H1 (cell line): ENCODE measurements at places on chromosomes 1 and 21. TPM values are rescaled to one million over a fixed set of nuclear protein-coding genes. Genes with fewer than 3 reads are reported as not detected.

DNA sequence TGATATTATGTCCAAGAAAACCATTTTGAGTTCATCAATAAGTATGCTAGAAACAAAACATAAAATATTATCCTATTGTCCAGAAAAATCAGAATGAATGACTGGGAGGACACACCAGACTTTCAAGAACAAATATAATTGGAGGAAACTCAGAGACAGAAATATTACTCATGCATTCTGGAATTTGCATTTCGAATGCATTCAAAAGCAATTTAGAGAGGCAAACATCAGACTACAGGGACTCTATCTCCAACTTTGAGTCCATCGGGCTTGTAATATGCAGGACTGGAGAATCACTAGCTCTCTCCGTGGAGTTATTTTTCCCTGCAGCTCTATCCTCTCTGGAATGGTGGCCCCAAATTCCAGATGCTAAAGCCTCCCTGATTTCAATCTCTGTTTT, 161.8 kb downstream of the CDC42BPA start:
- H3K27me3 ChIP-seq: no peaks in the 10 kb centered on the region
- no peaks in the 10 kb centered on the region for H3K4me1 ChIP-seq
- no peak overlapping the region for H3K4me3 ChIP-seq
- DNase-seq: no peak
- H3K36me3 ChIP-seq: no peaks in the 10 kb centered on the region

DNA sequence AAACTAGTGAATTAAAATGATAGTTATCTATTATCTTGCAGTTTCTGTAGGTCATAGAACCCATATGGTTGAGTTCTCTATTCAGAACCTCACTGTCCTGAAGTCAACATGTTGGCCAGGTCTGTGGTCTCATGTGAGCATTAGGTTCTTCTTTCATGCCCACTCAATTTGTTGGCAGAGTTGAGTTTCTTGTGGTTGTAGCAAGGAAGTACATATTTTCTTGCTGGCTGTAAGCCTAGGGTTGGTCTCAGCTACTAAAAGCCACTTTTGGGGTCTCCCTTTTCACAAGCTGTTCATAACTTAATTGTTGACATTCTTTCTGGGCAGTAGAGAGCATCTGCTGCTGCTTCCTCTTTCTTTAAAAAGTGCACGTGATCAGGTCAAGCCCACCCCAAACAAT, 1165.1 kb upstream of the NCAM2 start:
- H3K27me3 ChIP-seq: no peaks in the 10 kb centered on the region
- H3K4me3 ChIP-seq: no peak overlapping the region
- H3K4me1 ChIP-seq: no peaks in the 10 kb centered on the region
- no peaks in the 10 kb centered on the region for H3K36me3 ChIP-seq

DNA sequence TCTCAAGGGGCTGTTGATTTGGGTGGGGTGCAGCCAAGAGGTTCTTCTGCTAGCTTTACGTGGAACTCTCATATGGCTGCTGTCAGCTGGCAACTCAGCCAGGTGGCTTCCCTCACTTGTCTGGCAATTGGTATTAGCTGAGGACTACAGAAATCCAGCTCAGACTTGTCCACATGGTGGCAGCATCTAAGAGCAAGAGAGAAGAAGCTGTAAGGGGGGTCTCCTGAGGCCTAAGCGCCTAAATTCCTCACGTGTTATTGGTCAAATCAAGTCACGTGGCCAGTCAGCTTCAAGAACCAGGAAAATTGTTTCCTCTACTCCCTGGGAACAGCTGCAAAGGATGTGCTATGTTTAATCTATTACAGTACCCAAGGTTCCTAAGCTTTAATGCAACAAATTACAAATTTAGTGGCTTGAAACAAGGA, 4.2 kb upstream of the DYRK3 start:
- no peaks in the 10 kb centered on the region for H3K36me3 ChIP-seq
- no peak overlapping the region for H3K27ac ChIP-seq
- H3K27me3 ChIP-seq: no peaks in the 10 kb centered on the region
- H3K4me3 ChIP-seq: no peak overlapping the region
- peak; percentile 68 for DNase-seq
- H3K4me1 ChIP-seq: no peaks in the 10 kb centered on the region

GRCh38 chr1:204102739-204103430, 30.0 kb downstream of the SOX13 start:
- peaks cover 26% of the 10 kb centered on the region for H3K4me1 ChIP-seq
- H3K27me3 ChIP-seq: no peaks in the 10 kb centered on the region
- H3K36me3 ChIP-seq: no peaks in the 10 kb centered on the region
- DNase-seq: no peak

- peaks cover 28% of the 10 kb centered on the region for H3K4me1 ChIP-seq
- H3K27ac ChIP-seq: no peak overlapping the region
- no peak for DNase-seq
- peak overlapping the region; percentile 90 for H3K4me3 ChIP-seq
- peaks cover 10% of the 10 kb centered on the region for H3K27me3 ChIP-seq
These were observed 1.5 kb downstream of the CACHD1 start for GRCh38 chr1:64471218-64472039.

- H3K4me3 ChIP-seq: no peak overlapping the region
- H3K27me3 ChIP-seq: no peaks in the 10 kb centered on the region; the same call in 1 of the 2 replicates
- DNase-seq: no peak
- no peak overlapping the region for H3K27ac ChIP-seq
- H3K4me1 ChIP-seq: peaks cover 3% of the 10 kb centered on the region; the same call in 1 of the 2 replicates
These were observed 39.5 kb downstream of the TRIM11 start for GRCh38 chr1:228366866-228367741.

GRCh38 chr1:89550995-89551394, 26.4 kb downstream of the LRRC8B start:
- DNase-seq: no peak
- peaks cover 3% of the 10 kb centered on the region; the same call in 1 of the 2 replicates for H3K4me1 ChIP-seq
- H3K27ac ChIP-seq: no peak overlapping the region
- no peak overlapping the region for H3K4me3 ChIP-seq
- H3K27me3 ChIP-seq: no peaks in the 10 kb centered on the region
- no peaks in the 10 kb centered on the region for H3K36me3 ChIP-seq

- H3K4me3 ChIP-seq: no peak overlapping the region
- no peaks in the 10 kb centered on the region for H3K36me3 ChIP-seq
- no peaks in the 10 kb centered on the region for H3K27me3 ChIP-seq
- DNase-seq: no peak
- H3K27ac ChIP-seq: no peak overlapping the region
These were observed 80.6 kb downstream of the LBR start for GRCh38 chr1:225347123-225347683.

DNA sequence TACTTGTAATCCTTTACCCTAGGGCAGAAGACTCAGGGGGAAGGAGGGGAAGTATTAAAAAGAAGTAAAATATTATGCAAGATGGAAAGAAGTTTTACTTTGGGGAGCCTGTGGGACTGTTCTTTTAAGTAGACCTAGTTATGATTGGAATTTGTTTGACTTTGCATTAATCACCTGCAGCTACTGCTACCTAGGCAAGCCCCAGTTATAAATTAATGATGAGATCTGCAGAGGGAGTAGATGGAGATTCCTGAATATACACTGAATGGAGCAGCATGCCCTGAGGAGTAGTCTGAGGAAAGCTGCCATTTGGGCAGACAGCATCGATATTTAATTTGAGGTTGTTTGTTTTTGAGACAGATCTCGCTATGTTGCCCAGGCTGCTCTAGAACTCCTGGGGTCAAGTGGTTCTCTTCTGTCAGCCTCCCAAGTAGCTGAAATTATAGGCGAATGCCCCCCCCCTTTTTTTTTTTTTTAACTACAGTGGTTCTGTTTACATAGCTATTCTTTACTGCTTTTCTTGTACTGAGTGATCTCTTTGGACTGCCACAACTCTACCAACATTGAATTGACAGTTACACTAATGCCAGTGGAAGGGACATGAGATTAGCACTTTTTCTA, 81.4 kb upstream of the SERTAD4 start:
- DNase-seq: no peak
- H3K4me3 ChIP-seq: no peak overlapping the region
- no peak overlapping the region for H3K27ac ChIP-seq
- no peaks in the 10 kb centered on the region for H3K27me3 ChIP-seq

DNA sequence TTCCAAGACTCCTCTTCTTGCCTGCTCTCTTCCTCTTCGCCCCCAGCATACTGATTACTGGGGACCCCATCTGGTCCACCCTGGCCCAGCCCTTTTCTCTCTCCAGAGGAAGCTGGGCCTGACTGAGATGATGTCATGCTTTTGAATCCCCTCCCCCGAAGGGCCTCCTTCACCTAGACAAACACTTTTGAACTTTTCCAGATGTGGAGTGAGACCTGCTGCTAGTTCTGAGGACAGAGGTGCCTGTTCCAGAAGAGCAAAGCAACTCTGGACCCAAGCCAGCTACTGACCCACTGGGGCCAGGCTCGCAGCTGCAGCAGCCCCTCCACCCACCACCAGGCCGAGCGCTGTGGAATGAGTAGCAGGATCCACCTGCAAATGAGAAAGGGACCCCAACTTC, 8.4 kb downstream of the CD34 start:
- no peaks in the 10 kb centered on the region for H3K36me3 ChIP-seq
- H3K4me3 ChIP-seq: no peak overlapping the region
- no peak overlapping the region for H3K27ac ChIP-seq
- no peak for DNase-seq
- H3K4me1 ChIP-seq: no peaks in the 10 kb centered on the region
- H3K27me3 ChIP-seq: no peaks in the 10 kb centered on the region

DNA sequence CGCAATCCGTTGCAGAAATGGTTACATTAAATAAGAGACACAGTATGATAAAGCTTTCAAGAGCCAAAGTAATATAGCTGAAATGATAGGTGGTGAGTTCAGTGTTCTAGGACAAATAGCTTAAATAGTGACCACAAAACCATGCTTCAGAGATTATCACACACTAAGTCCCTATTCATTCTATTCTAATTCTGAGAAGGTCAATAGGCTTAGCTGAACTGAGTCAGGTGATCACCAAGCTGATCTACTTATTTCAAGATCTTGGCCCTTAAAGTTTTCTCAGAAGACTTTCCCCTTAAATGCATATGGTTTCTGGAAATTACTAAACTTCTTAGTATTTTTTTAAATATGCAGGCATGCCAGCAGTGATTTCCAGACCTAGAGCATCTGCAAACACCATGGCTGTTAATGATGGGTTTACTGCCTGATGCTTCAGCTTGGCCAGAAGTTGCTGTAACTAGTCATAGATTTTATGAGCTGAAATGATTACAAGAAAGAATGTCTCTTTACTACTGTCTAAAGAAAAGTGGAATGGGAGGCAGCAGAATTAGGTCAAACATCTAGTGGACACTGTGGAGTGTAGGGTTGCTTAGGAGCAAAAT, 242.9 kb downstream of the ST6GALNAC3 start:
- H3K27me3 ChIP-seq: no peaks in the 10 kb centered on the region
- no peak overlapping the region for H3K27ac ChIP-seq
- no peaks in the 10 kb centered on the region for H3K4me1 ChIP-seq
- DNase-seq: no peak

DNA sequence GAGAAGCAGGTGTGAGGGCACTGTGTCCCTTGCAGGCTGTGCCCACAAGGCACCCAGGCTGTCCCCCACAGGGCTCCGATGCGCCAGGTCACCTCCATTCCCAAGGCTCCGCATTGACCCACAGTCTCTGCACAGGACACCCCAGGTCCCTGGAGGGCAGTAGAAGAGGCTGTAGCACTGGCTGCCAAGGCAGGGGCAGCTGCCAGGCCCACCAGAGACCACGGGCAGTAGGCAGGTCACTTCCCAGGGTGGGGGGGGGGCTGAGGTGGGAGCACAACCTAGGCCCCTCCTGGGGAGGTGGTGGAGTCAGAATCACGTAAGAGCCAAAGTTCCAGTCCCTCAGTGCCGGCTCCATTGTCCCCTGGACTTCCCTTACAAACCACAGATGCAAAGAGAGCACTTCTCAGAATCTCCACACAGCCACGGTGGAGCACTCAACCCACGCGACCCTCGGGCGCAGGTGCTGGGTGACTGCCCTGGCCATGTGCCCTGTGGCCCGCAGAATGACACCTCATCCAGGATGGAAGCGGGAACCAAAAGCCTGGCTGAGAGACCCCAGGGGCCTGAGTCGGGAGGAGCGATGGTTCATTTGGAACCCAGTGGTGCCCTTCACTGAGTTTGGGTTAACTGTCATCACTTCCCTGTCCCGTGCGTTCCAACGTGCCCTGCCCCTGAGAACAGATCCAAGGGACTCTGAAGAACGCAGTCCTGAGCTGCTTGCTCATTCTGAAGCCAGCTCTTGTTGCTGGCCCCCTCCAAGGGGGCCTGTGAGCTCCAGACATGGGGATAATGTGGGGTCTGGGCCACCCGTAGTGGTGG, 69.7 kb upstream of the PDE9A start:
- H3K27me3 ChIP-seq: no peaks in the 10 kb centered on the region
- H3K4me1 ChIP-seq: no peaks in the 10 kb centered on the region
- no peak overlapping the region for H3K4me3 ChIP-seq
- H3K27ac ChIP-seq: no peak overlapping the region
- no peaks in the 10 kb centered on the region for H3K36me3 ChIP-seq

GRCh38 chr1:181150273-181150672, 61.8 kb downstream of the IER5 start:
- H3K4me1 ChIP-seq: no peaks in the 10 kb centered on the region
- H3K4me3 ChIP-seq: no peak overlapping the region
- H3K27me3 ChIP-seq: no peaks in the 10 kb centered on the region
- H3K27ac ChIP-seq: no peak overlapping the region

- DNase-seq: no peak
- H3K4me3 ChIP-seq: no peak overlapping the region
- no peak overlapping the region for H3K27ac ChIP-seq
- H3K36me3 ChIP-seq: no peaks in the 10 kb centered on the region
These were observed 1371.0 kb downstream of the KCNT2 start for GRCh38 chr1:195236991-195237889.

- DNase-seq: no peak
- H3K4me3 ChIP-seq: no peak overlapping the region
- no peak overlapping the region for H3K27ac ChIP-seq
- H3K4me1 ChIP-seq: no peaks in the 10 kb centered on the region
- no peaks in the 10 kb centered on the region for H3K27me3 ChIP-seq
These were observed 11.8 kb upstream of the XCL2 start for GRCh38 chr1:168555508-168556046.

- H3K4me3 ChIP-seq: no peak overlapping the region
- no peak overlapping the region for H3K27ac ChIP-seq
- H3K4me1 ChIP-seq: peaks cover 7% of the 10 kb centered on the region
- H3K36me3 ChIP-seq: no peaks in the 10 kb centered on the region
These were observed 51.1 kb downstream of the KIF26B start for GRCh38 chr1:245205864-245206263.

DNA sequence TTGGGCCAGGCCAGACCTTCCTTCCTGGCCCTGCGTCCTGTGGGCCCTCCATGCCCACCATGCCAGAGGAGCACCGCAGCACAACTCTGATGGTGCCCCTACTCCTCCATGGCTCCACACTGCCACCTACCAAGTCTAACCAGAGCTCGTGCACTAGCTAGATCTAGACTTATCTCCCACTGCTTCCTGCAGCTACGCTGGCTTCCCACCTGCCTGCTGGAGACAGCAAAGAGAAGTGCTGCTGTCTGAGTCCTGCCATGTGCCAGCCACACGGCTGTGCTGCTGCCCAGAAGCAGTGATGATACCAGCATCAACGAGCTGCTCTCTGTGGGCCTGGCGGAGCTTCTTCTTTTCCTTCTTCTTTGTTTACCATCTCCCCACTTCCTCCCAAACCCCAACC, 4.5 kb downstream of the GUCA2B start:
- DNase-seq: no peak
- H3K4me3 ChIP-seq: no peak overlapping the region
- no peaks in the 10 kb centered on the region for H3K4me1 ChIP-seq
- no peaks in the 10 kb centered on the region for H3K36me3 ChIP-seq

Gene CBS
- 114 and 185 TPM in 2 replicates for polyA plus RNA-seq

Gene HAO2
- polyA plus RNA-seq: 0.08 TPM in 1 of 2 replicates, not detected in the other

Gene ATP6V1G3
- polyA plus RNA-seq: not detected in 2 replicates

Gene CSF3R
- polyA plus RNA-seq: not detected in 2 replicates

Gene NASP
- polyA plus RNA-seq: 263 and 356 TPM in 2 replicates

Gene HDGF
- 132 and 145 TPM in 2 replicates for polyA plus RNA-seq

Gene FCRL1
- not detected in 2 replicates for polyA plus RNA-seq

Gene HHIPL2
- 0.08 TPM in 2 replicates for polyA plus RNA-seq

Gene GPX7
- 30.9 and 37.5 TPM in 2 replicates for polyA plus RNA-seq

Gene UBASH3A
- polyA plus RNA-seq: not detected in 2 replicates
